Brain pericyte (primary cell): ENCODE measurements at places on chromosomes 5 and 9.

- no peak for DNase-seq
These were observed 1.2 kb upstream of the TMOD1 start for GRCh38 chr9:97500263-97500662.

DNA sequence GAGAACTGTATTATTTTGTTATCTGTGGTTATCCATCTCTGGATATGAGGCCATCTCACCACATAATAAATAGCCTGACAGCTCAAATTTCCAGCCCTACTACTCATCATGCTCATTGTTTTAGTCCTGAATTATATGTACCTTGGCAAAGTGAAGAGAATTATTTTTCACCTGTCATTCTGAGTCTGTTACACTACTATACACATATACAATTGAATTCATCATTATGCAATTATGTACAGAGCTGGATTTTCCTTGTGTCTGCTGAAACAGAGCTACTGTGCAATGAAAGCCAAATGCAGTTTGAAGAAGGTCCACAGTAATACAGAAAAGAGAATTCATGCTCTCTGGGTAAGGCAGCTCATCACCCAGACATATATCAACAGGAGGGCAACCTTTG is 28.5 kb downstream of the ESM1 start:
- DNase-seq, result no peak

DNA sequence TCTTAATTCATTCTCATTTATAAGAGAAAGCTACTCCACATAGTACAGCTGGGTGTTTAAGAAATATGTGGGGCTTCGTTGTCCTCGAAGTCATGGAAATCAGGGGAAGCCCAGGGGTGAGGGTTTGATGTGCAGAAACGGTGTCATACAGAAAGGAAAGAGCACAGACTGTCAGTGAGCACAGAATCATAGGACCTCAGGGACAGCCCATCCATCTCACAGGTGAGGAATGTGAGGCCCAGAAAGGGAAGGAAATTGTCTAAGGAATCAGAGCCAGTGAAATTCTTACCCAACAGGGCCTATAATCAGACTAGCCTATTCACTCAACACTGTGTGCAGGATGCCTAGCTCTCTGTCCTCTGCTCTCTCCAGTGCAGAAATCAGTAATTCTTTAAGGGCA is 535.6 kb downstream of the SPOCK1 start:
- DNase-seq, result no peak

- DNase-seq, result no peak
These were observed 50.7 kb downstream of the TMEM167A start for GRCh38 chr5:83026516-83026915.

- no peak for DNase-seq
These were observed 32.2 kb downstream of the FBXW2 start for GRCh38 chr9:120761006-120761405.

GRCh38 chr9:6147846-6148245 is 67.8 kb upstream of the IL33 start:
- no peak for DNase-seq

- DNase-seq, result no peak
These were observed 21.4 kb downstream of the DIAPH1 start for GRCh38 chr5:141597394-141597793.

- DNase-seq, result no peak
These were observed 159.7 kb upstream of the CDH12 start for GRCh38 chr5:23012842-23013241.

- DNase-seq, result no peak
These were observed 6.5 kb downstream of the AGXT2 start for GRCh38 chr5:35041261-35041660.

GRCh38 chr5:10702040-10702629 is 58.9 kb downstream of the DAP start:
- peak; percentile 95 for DNase-seq

DNA sequence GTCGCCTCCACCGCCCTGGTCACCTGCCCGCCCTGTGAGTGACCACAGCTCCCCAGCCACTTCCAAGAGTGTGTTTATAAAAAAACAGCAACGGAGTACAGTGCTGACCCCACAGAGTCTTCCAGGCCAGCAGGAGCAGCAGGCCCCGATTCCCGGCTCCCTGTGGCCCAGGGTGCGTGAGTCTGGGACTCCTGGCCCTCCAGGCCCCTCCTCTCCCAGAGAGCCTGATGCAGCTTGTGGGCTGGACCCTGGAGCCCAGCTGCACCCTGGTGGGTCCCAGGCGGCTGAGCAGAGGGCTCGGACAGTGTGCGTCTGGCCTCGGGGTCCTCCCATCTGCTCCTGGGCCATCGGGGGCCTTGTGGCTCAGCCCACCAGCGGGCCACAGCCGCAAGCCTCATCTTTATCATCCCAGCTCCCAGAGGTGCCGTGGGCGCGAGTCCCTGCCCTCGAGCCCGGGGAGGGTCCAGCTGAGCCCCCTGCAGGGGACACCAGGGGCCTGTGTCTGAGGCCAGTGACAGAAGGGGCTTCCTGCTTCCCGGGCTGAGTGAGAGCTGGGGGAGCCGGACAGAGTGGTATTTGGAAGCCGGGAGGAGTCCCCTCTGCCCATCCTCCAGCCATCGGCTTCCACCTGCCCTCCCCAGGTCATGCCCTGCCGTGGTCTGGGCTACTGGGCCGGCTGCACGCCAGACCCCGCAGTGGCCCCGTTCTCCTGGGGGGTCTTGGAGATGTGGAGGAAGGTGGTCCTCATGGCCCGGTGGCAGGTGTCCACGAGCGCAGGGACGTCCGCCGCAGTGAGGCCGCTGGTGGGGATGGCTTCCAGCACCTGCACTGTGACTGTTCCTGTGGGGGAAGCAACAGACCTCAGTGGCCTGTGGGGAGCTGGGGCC is 10.6 kb downstream of the EGFL7 start:
- DNase-seq, result no peak

GRCh38 chr5:178483620-178484019 is 106.6 kb downstream of the COL23A1 start:
- DNase-seq, result no peak

GRCh38 chr9:133615606-133616188 is 6.5 kb upstream of the FAM163B start:
- DNase-seq, result no peak

DNA sequence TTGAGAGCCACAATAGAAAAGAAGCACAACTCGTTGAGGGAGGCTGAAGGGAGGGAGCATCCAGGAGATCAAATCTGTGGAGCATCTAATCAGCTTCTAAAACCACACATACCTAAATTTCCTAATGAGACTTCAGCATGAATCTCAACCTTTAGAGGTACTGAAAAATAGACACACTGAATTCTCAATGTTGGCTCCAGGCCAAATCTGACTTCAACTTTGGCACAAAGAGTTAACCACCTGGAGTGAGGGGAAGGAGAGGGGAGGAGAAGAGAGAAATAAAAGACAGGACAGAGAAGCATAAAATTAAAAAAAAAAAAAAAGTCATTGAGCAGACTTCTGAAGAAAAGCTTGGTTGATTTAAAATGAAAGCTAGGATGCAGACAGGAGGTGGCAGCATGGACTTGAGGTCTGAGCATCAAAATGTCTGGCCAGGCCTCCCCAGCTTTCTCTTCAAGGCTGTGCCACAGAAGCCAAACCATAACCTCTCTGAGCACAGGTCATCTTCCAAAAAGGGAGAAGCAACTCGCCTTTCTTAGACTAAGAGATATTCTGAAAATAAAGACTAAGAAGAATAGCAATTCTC is 205.6 kb downstream of the DENND1A start:
- DNase-seq, result no peak

GRCh38 chr5:143166090-143166489 is 237.4 kb downstream of the NR3C1 start:
- DNase-seq, result no peak

DNA sequence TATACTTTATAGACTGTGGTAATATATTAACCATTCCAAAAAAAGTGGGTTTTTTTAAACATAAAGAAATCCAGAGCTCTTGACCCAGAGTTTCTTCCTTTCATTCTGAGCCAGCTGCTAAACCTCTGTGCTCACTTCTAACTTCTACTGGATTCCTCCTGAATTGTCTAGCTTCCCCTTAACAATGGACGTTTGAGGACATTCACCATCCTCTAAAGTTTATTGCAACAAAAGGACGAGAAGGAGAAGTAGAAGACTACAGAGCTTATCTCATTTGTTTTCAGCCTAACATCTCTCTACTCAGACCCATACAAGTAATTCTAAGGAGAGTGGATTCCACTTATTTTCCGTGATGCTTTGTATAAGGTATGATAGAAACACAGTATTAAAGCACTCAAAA is 284.2 kb downstream of the MAST4 start:
- DNase-seq, result no peak

GRCh38 chr9:87501806-87502205 is 4.1 kb downstream of the DAPK1 start:
- DNase-seq, result no peak

GRCh38 chr9:125863923-125864322 is 116.8 kb downstream of the PBX3 start:
- no peak for DNase-seq

- DNase-seq, result no peak
These were observed 2.9 kb upstream of the LCP2 start for GRCh38 chr5:170300361-170301013.

- DNase-seq, result no peak
These were observed 56.8 kb upstream of the TRAF1 start for GRCh38 chr9:120983259-120983837.

- no peak for DNase-seq
These were observed 15.6 kb downstream of the PLEKHG4B start for GRCh38 chr5:107526-107925.

- no peak for DNase-seq
These were observed 144.6 kb downstream of the CACNA1B start for GRCh38 chr9:138022121-138022741.

DNA sequence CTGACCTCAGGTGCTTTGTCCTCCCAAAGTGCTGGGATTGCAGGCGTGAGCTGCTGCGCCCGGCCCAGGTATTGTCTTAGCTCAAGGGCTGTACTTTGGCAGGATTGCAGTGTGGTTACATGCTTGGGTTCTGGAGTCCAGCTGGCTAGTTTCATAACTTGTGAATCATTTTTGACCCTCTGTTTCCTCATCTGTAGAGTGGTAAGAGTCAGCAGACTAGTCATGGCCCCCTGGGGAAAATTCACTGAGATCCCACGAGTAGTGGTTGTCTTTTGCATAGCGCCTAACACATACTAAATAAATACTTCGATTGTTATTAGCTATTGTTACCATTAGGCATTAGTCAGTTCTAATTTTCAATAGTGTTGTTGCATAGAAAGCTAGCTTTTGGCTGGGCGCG is 14.3 kb downstream of the PTPA start:
- peak; percentile 77 for DNase-seq

DNA sequence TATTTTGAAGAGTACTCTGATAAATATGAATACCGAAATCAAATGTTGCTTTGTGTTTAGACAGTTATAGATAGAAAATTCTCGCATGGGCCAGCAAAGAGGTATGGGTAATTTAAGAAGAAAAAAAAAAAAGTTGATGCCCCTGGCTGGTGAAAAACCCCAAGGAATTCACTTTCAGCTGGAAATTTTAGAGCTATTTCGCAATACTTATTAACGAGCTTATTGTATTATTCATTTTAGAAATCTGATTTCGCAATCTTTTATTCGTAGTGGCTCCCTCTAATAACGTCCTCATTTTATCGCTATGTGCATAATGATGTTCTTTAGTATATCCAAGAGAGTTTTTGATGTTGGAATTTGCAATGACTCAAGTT is 18.5 kb upstream of the FER start:
- no peak for DNase-seq

GRCh38 chr9:26413611-26414010 is 479.0 kb downstream of the CAAP1 start:
- no peak for DNase-seq

DNA sequence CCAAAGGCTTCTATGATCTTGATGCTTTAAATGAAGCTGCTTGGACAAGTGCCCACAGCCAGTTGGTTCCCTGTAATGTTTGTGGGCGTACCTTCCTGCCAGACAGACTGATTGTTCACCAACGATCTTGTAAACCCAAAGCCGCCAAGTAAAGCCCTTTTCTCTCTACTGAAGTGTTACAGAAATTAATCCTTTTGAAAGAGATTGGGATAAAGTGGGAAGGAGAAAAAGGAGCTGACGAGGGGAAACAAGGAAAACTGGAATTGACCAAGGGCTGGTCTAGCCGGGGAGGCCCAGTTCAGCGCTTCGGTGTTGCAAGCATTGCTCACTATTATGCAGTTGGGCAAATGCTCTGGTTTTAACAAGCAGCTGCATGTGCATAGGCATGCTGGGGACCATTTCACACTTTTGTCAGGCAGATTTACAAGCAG is 53.2 kb downstream of the ZNF474 start:
- DNase-seq, result no peak

DNA sequence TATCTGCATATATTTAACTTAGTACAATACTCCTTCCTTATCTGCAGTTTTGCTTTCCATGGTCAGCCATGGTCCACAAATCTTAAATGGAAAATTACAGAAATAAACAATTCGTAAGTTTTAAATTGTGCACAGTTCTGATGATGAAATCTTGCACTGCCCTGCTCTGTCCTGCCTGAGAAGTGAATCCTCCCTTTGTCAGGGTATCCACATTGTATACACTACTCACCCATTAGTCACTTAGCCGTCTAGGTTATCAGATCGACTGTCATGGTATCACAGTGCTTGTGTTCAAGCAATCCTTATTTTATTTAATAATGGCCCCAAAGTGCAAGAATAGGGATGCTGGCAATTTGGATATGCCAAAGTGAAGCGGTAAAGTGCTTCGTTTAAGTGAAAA is 8.3 kb upstream of the YTHDC2 start:
- no peak for DNase-seq

GRCh38 chr9:37693260-37693659 is 42.5 kb downstream of the FRMPD1 start:
- no peak for DNase-seq

DNA sequence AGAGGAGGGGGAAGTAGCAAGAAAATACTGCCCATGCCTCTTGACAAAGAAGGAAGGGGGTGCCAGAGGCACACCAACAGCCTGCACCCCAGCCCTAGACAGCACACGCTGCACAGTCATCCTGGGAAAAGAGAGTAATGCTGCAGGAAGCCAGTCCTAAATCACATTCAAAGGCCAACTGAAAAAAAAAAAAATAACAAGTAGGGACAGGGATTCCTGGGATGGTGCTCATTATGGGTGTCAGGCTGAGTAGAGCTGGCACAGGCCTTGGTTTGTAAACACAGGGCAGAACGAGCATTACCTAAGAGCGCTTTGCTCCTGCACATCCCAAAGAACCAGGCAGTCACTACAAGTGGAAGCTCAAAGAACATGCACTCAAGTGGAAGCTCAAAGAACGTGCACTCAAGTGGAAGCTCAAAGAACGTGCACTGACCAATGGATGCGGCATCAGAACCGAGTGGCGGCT is 7.8 kb downstream of the RAPGEF1 start:
- DNase-seq, result no peak
